AG04450 (cell line): ENCODE measurements at places on chromosomes 11 and 22.

DNA sequence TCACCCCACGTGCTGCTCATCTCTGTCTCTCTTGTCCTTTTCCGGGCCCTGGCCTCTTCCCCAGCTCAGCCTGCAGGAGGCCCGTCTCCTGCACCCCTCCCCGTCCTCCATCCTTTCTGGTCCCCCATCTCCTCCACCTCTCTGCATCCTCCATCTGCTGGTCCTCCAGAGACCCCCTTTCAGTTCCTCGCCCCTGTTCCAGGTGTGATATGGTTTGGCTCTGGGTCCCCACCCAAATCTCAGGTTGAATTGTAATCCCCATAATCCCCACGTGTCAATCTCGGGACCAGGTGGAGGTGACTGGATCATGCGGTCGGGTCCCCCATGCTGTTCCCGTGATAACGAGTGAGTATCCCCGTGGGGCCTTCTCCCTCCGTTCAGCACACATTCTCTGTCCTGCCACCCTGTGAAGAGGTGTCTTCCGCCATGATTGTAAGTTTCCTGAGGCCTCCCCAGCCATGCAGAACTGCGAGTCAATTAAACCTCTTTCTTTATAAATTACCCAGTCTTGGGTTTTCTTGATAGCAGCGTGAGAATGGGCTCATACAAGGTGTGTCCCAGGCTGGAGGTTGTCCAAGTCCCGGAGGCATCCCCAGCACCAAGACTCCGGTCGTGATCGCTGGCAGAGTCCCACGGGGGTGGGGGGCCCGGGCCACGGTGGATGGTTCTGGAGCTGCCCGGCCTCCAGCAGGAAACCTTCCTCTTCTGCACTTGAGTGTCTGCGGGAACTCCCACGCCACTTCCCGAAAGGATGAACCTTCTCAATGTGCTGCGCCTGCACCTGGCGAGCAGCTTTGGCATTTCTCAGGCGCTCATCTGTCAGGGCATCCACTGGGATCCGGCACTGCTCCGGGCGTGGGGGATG lies 29.0 kb upstream of the TOLLIP start:
- no peak for DNase-seq

GRCh38 chr11:88202498-88202897 lies 27.3 kb upstream of the RAB38 start:
- DNase-seq = no peak

GRCh38 chr11:106413222-106413621 lies 335.8 kb downstream of the AASDHPPT start:
- DNase-seq = no peak

- DNase-seq = no peak
These were observed 33.7 kb upstream of the EED start for GRCh38 chr11:86210898-86211297.

DNA sequence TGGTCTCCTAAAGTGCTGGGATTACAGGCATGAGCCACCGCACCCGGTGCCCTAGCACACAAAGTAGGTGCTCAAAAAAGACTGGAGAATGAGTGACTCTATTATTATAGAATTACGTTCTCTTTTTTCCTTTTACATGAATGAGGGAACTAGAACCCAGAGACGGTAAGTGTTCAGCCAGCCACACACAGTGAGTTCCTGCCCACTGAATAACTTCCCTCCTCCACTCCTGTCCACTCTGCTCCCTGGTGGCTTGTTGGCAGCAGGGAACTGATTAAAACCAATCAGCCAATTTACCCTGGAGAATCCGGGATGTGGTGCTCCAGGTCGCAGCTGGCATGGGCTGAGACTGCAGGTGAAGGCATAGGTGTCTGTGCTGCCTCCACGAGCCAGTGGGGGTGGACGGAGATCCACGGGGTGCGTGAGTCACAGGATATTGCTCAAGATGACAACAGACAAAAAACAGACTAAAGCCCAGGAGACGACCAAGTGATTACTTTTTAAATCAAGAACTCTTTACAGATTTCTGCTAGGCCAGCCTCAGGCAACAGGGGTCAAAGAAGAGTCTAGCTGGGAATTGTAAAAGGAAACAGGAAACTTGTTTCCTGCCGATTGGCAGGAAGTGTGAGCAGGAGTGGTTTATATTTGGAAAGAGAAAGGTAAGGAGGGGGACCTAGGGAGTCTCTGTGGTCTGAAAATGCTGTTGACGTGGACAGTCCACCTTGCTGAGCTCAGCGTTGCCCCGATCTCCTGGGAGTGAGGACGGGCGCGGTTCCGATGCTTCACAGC lies 95.2 kb upstream of the TP53I11 start:
- no peak for DNase-seq

DNA sequence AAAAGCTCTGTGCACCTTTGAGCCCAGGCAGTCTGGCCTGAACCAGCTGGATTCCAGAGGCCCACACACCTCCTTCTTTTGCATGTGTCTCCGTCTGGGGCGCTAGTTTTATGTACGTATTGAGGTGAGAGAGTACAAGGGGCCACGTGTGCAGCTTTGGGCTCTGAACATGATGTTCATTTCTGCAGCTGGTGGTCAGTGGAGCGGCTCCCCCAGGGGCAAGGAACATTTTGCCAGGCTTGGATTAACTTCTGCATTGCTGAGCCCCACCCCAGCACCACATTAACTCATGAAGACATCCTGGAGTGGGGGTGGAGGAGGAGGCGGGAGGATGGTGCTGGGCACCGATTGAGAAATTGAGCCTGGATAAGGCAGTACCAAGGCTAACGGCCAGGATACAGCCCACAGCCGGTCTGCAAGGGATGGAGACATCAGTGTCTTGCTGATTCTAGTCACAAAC lies 13.8 kb downstream of the USP2 start:
- DNase-seq = no peak

DNA sequence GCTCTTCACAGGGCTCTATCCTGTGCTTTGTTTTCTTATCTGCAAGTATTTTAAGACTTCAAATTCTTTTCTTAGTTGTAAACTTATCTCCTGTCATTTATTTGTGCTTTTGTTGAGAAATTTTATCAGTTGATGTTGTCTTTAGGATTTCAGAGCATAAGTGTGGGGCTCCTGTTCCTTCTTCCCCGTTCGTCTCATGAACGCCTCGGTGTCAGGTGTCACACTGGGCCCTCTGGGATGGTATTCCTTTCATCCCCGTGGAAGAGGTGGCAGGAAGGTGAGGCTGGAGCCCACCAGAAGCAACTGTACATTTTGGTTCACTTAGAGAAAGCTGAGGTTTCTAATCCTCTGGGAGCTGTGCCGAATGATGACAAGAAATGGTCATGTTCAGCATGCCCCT lies 17.9 kb downstream of the NADSYN1 start:
- no peak for DNase-seq

DNA sequence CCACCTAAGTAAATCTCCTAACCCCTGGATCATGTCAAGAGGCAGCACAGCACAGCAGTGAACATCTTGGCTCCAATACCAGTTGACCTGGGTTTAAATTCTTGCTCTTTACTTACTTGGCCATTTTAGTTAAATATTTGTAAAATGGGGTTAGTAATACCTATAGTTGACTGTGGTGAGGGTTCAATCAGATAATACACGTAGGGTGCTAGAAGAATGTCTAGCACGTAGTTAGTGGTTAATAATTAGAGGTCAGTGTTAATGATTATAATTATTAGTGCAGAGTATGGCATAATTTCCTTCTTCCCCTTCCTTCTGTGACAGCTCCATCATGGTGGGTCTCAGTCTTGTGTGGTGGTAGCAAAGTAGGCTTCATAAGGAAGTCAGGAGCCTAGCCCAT lies 520.8 kb downstream of the INSC start:
- no peak for DNase-seq

DNA sequence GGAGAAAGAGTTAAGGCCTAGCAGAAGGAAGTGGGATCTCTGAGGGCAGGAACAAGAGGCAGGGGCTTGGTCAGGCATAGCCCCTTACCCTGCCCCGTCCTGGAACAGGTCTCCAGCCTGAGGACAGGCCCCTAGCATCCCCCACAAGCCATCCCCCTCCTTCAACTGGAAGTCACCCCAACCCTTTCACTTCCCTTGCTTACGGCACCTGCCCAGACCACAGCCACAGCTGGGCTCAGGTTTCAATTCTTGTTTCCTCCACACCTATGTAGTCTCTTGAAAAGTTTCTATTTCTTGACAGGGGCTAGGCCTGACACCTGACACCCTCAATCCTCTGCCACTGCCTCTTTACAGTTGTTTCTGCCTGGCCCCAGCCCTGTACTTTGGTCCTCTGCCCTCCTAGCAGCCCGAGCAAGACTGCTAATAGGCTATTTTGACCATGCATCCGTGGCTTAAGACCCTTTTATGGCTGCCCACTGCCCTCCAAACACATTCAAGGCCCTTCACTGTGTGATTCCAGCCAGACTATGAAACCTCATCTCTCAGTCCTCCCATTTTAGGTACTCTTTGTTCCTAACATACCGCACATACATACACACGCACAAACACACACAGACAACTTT lies 10.9 kb upstream of the FCHSD2 start:
- DNase-seq = no peak

- no peak for DNase-seq
These were observed 385.6 kb downstream of the ETS1 start for GRCh38 chr11:128201801-128202200.

- DNase-seq = no peak
These were observed 3.8 kb downstream of the CFL1 start for GRCh38 chr11:65854161-65854592.

DNA sequence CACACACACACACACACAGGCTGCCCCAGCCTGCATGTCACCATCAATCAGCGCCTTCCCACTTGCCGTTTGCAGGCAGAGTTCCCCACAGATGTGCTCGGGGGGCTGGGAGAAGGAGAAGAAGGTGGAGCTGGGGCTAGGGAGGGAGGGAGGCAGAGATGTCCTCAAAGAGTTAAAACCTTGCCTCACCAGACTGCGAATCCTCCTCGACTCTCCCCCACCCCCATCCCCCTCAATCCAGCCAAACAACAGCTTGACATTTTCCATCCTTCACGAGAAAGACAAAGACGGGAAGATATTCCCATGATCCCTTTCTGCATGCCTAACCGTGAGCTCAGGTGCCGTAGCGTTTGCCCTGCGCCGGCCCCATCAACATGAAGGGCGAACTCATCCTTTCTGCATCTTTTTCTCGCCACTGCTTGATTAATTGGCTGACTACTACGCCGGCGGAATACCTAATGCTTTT lies 365.5 kb downstream of the MIAT start:
- no peak for DNase-seq

GRCh38 chr11:3173795-3174194 lies 8.7 kb upstream of the OSBPL5 start:
- DNase-seq = no peak

DNA sequence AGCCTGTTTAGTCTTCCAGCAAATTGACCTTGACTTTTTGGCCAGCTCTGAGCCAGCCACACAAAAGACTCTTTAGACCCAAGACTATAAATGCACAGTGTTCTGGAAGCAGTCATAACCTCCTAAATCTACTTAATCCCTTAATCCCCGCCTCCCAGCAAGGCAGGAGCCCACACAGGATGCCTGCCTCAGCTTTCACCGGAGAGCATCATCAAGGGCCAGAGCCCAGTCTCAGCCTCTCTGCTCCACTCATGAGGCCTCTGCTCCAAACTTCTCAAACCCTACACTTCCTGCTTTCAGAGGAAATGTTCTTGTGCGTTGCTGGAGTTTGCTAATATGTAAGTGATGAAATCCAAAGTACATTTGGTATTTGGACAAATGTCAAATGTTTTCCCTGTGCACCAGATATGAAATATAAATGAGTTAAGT lies 57.9 kb upstream of the FSHB start:
- no peak for DNase-seq

GRCh38 chr22:33871935-33872334 lies 48.3 kb downstream of the LARGE1 start:
- DNase-seq = no peak

DNA sequence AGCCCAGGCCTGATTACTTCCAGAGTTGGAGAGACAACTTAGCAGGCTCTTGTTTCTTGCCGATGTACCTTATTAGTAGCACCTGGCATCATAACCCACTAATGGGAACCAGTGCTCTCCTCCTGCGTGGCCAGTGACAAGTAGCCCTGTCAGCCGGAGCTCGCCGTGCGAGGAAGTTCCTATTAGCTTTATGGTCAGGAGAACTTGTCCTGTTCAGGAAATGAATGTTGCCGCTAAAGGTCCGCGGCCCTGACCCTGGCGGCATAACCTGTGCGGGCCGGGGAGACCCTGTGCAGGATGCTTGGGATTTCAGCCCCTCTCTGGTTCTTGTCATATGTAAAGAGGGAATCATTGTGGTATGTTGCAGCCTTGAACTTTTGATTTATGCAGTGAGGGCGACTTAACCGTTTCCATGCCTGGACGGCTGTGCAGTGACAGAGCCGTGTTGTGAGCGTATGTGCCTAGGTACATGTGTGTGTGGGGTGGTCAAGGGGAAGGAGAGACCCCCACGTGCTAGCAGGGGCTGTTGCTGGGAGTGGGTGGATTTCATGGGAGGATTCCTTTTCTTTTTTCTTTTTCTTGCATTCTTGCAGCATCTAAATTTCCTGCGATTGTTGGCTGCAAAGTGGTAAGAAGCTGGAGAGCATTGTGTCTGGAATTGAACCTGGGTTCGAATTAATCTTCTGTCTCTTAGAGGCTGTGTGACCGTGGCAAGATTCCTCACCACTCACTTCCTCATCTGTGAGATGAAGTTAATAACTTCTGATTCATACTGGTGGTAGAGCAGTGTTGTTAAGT lies 15.2 kb downstream of the ZBTB16 start:
- no peak for DNase-seq

GRCh38 chr22:44620129-44620840 lies 81.7 kb upstream of the PRR5 start:
- no peak for DNase-seq

DNA sequence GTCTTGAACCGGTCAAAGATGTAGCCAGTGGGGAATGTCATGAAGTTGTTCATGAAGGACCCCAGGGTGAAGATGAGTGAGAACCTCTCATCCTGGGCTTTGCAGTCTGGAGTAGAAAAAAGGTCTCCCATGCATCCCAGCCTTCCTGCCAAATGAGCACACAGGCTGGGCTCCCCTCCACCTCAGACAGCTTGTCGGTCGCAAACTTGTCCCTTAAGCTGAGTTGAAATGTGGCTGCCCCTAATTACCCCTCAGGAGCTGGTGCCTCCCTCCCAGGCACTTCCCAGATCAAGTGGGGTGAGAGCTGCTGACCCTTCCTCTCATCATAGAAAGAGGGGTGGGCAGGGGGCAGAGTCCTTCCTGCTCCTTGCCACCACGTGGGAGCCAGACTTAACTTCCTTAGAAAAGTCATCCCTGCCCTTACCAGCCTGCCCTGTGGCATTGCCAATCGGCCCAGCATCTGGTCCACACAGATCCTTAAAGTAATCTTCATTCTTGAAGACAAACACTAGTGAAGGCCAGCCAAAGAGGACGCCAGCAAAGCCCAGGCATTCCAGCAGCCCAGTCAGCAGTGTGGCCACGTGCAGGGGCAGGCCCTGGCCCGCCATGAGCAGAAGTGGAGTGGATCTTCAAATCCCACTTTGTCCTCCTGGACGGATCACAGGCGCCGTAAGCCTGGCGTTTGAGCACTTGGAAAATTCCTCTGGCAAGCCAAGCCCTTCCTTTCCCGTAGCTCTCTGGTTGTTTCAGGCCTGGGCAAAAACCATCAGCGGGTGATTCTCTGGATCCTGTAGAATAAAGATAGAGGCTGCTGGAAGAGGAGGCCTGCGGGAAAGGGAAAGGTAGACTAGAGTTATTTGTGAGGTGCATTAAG lies 1.1 kb downstream of the SLC43A3 start:
- DNase-seq = no peak
